DMS79 treated with DMSO at 0.1 percent for 48 hours (cell line): ENCODE measurements at places on chromosomes 2 and 18.

GRCh38 chr2:210086292-210086691, 83.9 kb downstream of the RPE start:
- no peak for DNase-seq

- peak; percentile 43 for DNase-seq
These were observed 186.6 kb downstream of the MTX2 start for GRCh38 chr2:176455816-176456291.

- no peak for DNase-seq
These were observed 26.3 kb upstream of the NPC1 start for GRCh38 chr18:23612434-23613090.

DNA sequence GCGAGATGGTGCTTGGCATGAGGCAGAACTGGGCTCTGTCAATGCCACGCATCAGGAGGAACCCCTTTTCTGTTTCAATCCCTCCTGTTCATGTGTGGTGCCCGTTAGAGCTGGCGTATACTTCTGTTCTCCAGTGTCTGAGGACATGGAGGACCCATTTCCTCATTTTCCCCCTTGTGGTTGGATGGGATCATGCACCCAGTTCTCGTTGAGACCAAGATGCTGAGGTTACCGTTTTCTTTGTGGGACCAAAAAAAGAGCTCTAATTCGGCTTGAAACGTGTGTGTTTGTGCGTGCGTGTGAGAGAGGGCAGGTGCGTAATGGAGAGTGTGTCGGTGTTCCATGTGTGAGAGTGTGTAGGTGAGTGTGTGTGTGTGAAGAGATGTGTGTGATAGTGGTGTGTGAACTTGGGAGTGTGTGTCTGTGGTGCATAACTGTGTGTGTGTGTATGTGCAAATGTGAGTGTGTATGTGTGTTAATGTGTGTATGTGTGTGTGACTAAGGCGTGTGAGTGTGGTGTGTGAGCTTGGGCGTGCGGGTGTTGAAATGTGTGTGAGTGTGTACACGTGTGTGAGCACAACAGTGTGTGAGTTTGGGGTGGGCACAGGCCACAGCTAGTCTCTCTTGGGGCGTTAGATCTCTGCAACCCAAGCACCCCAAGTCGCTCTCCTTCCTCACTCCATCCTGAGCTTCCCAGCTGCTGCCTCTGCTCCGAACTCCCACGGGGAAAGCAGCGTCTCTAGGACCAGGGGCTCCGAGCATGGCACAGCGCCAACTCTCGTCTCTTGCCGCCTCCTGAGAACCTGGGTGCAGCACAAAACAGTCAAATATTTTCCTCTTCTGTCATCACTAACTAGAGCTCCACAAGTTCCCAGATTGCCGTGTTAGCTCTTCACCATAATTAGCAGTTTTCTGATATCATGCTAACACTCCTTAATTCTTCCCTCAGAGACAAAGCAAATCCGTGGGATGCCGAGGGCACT, 75.8 kb downstream of the LONRF2 start:
- DNase-seq, result peak; percentile 3

GRCh38 chr18:76258209-76258608, 236.8 kb downstream of the ZNF516 start:
- DNase-seq, result no peak

GRCh38 chr2:71833855-71834560, 313.7 kb downstream of the CYP26B1 start:
- DNase-seq, result no peak

DNA sequence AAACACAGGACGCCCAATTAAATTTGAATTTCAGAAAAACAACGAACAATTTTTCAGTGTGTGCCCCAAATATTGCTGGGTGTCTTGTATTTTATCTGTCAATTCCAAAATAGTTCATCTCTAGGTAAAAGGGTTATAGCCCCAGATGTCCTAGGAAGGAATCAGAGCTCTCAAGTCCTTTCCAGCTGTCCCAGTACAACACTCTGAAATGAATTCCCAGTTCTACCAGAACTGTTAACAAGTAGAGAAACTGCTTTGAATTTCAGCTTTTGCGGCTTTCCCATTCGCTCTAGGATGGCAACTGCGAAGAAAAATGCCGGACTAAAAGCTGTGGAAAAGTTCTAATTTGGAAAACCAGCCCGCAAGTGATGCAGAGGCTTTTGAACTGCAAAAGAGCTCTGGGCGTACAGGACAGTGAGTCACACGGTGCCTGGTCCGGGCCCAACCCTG, 497 bp upstream of the GIGYF2 start:
- no peak for DNase-seq

- no peak for DNase-seq
These were observed 50.3 kb upstream of the ETAA1 start for GRCh38 chr2:67346718-67347407.

DNA sequence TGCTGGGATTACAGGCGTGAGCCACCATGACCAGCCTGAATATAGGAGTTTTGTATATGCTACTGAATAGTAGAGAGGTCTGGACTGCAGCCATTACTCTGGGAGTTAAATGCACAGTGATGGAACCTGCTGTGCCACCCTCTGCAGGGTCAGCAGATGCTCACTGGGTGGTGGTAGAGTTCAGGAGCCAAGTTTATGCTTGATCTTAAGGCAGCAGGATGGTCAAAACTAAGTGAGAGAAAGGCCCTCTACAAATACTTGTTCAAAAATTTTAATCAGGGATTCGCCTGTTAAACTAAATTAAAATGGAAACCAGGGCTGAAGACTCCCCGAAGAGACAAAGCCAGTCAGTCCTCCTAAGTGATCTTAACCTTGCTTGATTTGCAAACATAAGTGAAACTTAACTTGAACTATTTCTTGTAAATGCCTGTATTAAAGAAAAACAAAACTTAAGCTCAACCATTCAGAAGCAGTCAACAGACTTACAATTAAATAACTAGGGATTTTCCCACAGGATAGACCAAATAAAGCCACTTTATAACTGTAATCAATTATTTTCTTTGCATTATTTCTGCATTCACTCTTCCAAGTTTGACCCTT, 4.2 kb upstream of the WDFY1 start:
- no peak for DNase-seq

GRCh38 chr2:71896385-71897136, 251.1 kb downstream of the CYP26B1 start:
- DNase-seq, result no peak

GRCh38 chr2:14737201-14737600, 104.7 kb downstream of the LRATD1 start:
- no peak for DNase-seq

DNA sequence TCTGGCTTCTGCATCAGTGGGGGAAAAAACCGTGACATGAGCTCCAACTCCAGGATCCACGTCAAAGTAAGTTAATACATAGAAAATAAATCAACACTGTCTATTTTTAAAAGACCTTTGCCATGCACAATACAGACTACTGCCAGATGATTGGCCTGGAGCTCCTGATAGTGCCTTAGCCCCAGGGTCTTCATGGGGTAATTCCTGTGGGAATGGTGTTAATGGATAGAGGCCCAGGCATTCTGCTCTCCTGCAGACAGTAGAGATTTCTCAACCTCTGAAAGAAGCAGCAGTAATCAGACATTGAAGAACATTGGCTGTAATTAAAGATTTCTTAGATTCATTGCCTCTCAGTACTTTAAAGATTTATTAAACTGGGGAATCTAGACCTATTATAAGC, 4.3 kb upstream of the PLCL1 start:
- no peak for DNase-seq

DNA sequence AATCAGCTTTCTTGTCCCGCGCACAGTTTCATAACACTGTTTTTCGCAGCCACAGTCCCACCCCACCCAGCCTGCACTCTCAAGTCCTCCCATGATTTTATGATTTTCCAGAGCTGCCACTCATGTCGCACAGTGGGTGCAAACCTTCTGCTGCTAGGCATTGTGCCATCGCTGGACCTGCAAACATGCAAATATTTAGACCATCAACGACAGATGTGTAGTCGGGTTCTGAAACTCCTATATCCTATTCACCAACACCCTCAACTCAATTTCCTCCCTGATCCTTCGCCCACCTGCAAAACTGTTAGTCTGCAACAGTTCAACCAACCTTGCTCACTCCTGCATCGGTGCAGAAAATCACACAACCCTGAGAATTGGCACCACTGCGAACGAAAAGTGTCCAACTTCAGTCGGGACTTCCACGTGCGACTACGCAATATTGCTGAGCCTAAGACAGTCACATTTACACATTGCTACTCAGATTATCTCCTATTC, 871 bp upstream of the ALS2 start:
- DNase-seq, result peak; percentile 16

DNA sequence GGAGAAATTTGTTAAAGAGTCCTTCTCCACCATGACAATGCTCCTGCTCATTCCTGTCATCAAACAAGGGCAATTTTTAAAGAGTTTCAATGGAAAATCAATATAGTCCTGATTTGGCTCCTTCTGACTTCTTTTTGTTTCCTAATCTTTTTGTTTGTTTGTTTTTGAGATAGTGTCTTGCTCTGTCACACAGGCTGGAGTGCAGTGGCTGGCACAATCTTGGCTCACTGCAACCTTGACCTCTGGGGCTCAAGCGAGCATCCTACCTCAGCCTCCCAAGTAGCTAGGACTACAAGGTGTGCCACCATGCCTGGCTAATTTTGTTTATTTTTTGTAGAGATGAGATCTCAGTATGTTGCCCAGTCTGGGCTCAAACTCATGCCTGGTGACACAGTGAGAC, 58.3 kb downstream of the BMPR2 start:
- DNase-seq, result no peak

DNA sequence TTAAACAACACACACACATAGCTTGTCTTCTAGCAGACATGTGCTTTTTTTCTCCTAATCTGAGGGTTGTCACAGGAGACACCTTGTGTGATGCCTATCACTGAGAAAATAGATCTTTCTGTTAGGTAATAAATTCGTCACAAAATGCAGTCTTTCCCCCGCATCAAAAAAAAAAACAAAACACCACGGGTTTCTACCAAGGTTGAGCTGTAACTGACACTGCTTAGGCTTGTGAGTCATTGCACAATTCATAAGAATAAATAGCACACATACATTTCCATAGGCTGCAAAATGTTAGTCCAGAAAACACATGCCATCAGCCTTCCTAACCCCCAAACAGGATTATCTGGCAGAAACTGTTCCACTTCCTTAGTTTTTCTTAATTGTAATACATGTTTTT, 6.5 kb downstream of the TMEM163 start:
- DNase-seq, result no peak
